Activated T-cell treated with anti-CD3 and anti-CD28 coated beads for 4 hours (primary cell): ENCODE measurements at places on chromosomes 6 and 20.

DNA sequence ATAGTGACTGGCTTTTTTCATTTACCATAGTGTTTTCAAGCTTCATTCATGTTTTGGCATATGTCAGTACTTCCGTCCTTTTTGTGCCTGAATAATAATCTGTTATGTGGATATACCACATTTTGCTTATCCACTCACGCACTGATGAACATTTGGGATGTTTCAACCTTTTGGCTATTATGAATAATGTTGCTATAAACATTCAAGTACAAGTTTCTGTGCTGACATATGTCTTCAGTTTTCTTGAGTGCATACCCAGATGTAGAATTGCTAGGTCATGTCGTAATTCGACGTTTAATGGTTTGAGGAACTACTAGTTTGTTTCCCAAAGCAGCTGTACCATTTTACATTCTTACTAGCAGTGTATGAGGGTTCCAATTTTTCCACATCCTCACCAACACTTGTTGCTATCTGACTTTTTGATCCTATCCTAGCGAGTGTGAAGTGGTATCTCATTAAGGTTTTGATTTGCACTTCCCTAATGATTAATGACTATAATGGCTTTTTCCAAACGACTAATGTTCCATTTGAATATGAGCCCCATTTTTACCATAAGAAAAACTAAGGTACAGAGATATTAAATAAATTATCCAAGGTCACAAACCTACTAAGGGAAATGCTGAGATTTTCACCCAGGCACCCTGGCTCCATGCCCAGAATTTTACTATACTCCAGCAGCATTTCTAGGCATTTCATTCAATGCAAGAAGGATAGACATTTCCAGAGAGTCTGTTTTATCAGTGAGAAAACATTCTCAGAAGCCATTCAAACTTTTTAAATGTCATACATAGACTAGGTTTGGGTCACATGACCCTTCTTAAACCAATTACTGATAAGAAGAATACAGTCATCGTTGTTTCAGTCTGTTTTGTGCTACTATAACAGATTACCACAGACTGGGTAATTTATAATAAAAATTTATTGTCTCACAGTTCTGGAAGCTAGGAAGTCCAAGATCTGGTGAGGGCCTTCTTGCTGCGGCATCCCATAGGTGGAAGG, 71.1 kb upstream of the RUNX2 start:
- DNase-seq = no peak

- no peak for DNase-seq
These were observed 269.0 kb downstream of the HDGFL1 start for GRCh38 chr6:22838345-22838744.

DNA sequence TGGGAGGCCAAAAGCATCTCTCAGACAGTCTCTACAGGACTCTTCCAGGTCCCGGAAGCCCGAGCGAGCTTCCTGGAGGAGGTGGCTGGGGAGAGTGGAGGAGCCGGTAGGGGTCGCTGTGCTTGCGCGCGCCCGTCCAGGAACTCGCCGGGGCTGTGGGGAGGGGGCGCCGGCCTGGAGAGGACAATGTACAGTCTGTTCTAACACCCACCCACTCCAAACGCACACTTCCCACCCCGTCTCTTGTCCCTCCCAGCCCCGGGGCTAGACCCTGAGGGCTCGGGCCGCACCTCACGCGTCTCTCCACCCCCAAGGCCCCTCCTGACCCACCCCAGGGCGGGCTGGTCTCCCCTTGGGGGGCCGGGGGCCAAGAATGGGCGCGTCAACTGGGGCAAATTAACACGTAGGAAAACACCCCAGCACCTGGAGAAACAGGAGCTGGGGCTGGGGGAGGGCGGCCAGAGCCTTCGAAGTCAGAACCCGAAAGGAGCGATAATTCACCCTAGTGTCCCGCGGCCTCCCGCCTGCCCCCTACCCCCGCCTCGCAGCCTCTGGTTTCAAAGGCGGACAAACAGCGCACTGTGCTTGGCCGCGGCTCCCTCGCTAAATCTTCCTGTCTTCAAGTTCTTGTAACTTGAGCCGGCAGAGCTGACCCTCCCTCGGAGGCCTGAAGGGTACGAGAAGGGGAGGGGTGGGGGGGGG, 103.2 kb upstream of the FOXP4 start:
- no peak for DNase-seq

DNA sequence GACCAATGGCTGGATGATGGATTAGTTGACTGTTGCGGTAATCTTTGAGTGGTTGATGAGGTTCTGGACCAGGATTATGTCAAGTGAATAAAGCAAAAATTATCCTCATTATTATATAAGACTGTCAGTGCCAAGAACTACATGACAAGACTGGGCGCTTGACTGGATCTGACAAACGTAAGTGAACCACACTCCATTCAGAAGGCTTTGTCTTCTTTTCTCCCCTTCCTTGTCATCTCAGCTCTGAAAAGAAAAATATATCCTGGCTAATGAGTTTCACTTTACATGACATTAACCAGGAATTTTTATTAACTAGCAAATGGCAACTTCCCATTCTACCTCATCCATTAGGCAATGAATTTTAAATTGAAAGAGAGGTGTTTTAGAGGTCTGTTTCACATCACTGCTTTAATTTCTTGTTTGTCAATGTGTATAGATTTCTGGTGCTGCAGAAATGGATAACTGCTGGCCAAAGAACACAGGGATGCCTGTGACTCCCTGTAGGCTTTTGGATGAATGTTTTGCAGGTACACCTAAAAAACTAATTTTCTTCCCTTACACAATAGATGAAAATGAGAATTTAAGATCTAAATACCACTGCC, 150.1 kb downstream of the ELOVL4 start:
- no peak for DNase-seq

- DNase-seq = no peak
These were observed 43.0 kb downstream of the CFAP61 start for GRCh38 chr20:20095114-20095872.

- no peak for DNase-seq
These were observed 14.6 kb upstream of the MRPS18A start for GRCh38 chr6:43702171-43702533.

- DNase-seq = no peak
These were observed 46.7 kb upstream of the IRF4 start for GRCh38 chr6:344816-345340.

- no peak for DNase-seq
These were observed 87.0 kb downstream of the HIVEP2 start for GRCh38 chr6:142857796-142858555.

- no peak for DNase-seq
These were observed 16.9 kb upstream of the SRSF3 start for GRCh38 chr6:36577301-36577700.
